ENCODE measurements at places on chromosomes 5 and 9.

DNA sequence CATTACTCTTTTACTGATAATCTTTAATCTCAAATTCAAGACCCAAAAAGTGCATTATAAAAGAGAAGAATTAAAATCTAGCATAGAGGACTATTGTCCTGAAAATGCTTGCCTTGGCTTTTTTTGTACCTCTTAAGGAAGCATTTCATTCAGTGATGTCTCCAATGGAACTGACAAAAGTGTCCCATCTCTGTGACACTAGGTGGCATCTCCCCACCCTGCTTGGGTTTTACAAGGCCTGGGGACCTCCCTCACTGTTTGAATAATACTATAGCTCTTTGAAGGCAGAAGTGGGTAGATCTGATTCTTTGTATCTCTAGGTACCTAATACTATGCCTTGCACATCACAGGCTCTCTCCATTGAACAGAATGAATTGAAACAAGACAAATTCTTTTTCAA is 180.6 kb downstream of the EPB41L4A start:
- no peak for DNase-seq

DNA sequence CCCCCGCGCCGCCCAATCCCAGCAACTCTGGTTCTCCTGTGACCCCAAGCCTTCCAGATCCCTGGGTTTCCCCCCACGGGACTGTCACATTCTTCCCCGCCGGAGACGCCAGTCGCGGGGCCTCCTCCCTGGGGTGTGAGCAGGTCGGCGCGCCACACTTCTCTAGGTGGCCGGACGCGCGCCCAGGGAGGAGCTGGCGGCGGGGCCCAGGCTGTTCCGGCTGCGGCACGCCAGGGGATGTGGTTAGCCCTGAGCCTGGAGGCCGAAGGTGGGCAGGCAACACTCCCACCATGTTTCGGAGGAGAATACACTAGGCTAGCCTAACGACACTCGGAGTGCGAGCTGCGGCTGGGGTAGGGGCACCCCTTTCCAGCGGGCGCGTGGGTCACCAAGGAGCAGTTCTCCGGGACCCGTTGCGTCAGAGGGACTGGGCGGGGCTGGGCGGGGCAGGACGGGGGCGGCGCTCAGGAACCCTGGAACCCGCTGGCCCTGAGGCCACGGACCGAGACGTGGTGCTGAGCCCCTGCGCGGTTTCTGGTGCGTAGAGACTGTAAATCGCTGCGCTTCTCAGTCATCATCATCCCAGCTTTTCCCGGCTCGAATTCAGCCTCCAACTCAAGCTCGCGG is at the start of gene SLC27A6:
TSS of gene SLC27A6 (plus strand) at position 478 of the 627 bp plus-strand sequence. CDS start 650 bp downstream, outside the sequence.
- DNase-seq = no peak

- no peak for DNase-seq
Observed at GRCh38 chr5:115817386-115817785, 927 bp upstream of the CDO1 start.

DNA sequence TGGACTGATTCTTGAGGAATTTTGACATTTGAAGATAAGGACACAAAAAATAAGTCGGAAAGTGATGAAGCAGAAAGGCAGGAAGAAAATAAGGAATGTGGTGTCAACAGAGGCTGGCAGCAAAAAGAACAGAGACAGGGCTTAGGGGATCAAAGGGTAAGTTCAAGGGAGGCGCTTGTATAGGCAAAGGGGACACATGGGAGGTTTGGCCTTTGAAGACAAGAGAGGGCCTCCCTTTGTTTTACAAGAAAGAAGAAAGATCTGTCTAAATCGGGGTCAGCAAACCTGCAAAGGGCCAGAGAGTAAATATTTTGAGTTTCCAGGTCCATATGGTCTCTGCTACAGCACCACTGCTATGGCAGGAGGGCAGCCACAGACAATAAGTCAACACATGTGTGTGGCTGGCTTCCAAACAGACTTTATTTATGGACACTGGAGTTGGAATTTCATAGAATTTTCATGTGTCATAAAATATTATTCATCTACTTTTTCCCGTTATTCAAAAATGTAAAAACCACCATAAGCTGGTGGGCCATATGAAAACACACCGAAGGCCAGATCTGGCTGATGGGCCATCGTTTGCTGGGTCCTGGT is 112.0 kb upstream of the FBXL7 start:
- DNase-seq = no peak

DNA sequence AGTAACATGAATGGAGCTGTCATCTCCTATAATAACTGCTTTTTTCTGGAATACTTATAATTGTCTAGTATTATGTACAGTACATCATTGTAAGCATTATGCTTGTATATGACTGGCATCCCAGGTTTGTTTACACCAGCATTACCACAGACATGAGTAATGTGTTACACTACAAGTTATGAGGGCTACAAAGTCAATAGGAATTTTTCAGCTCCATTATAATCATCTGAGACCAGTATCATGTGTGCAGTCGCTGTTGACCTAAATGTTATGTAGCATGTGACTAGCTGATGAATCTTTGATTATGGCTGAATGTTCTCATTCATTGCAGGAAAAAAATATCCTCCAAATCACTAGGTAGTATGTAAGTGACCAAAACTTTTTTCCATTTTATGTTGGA is 2.2 kb downstream of the ZCCHC9 start:
- DNase-seq = peak; percentile 85

Data from LHCN-M2 (cell line).